SJSA1 (cell line): ENCODE measurements at places on chromosomes 1 and 21.

- peak; percentile 77 for DNase-seq
Measured at GRCh38 chr1:171841050-171841910, at the start of gene DNM3. DNM3 (plus strand) TSS chr1:171841498; CDS start chr1:171841657, 159 bp downstream.

- no peak for DNase-seq
Measured at GRCh38 chr21:39503123-39503762, 51.5 kb downstream of the SH3BGR start.

DNA sequence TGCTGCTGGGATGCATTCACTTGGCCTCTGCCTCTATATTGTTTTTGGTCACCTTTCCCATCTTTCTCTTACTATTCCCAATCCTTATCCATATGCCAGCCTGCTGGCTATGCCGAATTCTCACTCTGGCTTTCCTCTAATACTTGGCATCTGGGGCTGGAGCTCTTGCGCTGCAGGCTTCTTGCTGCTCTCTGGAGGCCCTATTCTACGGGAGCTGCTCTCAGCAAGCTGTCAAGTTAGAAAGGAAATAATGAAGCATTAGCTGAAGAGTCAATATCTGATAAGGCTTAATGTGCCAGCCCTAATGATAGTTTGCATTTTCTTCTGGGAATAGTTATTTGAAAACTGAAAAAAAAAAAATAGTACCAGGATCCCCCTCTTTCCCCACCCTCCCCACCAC is 125.3 kb upstream of the CYYR1 start:
- no peak for DNase-seq

GRCh38 chr1:57423656-57424211 is at the start of gene DAB1:
DAB1 (minus strand) TSS chr1:57424060; CDS start chr1:57291030, 133,030 bp downstream.
- DNase-seq = peak; percentile 11

GRCh38 chr1:36602184-36602583 is 119.5 kb upstream of the CSF3R start:
- no peak for DNase-seq

- no peak for DNase-seq
Measured at GRCh38 chr21:29193901-29194300, 63.5 kb downstream of the MAP3K7CL start.

- DNase-seq = no peak
Measured at GRCh38 chr21:42127164-42128150, 56.3 kb downstream of the UMODL1 start.

DNA sequence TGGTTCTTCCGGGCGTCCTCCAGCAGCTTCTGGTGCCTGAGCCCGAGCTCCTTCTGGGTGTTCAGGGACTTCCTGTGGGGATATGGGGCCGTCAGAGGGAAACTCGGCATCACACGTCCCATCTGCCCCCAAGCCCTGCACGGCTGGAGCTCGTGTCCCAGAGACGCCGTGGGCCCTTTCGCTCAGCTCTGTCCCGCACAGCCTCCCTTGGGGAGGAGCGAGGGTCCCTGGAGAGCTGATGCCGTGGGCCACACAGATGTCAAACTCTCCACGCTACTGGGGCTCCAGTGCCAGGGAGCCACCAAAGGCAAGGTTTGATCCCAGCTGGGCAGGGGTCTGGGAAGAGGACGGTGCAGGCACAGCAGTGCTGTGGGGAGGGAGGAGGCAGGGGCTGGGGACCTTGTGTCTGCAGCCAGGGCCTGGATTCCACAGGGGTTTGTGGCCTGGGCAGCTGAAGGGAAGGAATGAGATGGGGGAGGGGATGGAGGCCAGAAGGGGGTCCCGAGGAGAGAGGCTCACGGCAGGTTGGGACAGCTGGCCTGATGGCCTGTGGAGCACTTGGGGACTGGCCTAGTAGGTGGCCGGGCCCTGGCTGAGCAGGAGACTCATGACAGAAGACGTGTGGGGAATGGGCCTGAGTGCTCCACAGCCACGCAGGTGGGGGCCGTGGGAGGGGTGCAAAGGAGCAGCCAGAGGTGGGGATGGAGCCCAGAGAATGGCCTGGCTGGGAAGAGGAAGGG is 30.4 kb downstream of the CFAP74 start:
- DNase-seq = no peak

GRCh38 chr1:47809301-47810084 is 187.7 kb downstream of the TRABD2B start:
- peak; percentile 96 for DNase-seq

- DNase-seq = no peak
Measured at GRCh38 chr1:234983564-234984238, 144.9 kb downstream of the TOMM20 start.

- DNase-seq = peak; percentile 80
Measured at GRCh38 chr1:172246521-172247390, 173.7 kb upstream of the C1orf105 start.

DNA sequence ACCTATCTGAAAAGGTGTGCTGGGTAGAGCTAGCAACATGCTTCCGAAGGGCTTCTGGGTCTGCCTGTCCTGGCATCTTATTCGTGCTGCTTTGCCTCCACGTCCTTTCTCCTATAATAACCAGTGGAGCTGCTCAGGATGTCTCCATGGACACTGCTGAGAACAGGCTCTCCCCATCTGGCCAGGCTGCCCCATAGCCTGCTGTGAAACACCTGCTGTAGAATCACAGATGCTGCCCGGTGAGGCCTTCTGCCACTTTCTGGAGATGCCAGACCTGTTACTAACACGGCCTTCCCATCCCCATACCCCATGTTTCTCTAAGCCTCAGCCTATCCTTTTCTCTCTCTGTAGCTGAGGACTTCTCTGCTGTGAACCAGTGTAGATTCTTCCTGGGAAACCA is 120.5 kb downstream of the IER5 start:
- DNase-seq = no peak

DNA sequence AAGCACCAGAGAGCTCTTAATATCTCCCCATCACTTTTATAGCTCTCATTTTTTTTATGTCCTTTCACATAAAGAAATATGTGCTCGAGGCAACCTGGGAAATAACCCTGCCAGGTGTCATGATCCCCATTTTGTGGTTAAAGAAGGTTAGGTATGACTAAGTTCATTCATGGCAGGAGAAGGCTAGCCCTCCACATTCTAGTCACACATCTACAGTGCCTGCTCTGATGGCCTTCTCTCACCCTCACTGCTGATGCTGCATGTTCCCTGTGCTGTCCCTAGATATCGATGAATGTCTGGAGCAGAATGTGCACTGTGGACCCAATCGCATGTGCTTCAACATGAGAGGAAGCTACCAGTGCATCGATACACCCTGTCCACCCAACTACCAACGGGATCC is 187.5 kb downstream of the TPR start:
- no peak for DNase-seq

GRCh38 chr1:157233131-157233530 is 94.9 kb upstream of the ETV3 start:
- no peak for DNase-seq

- DNase-seq = no peak
Measured at GRCh38 chr1:43653893-43654292, 3.9 kb downstream of the KDM4A start.

- DNase-seq = no peak
Measured at GRCh38 chr21:35408401-35408800, 359.3 kb upstream of the RUNX1 start.

DNA sequence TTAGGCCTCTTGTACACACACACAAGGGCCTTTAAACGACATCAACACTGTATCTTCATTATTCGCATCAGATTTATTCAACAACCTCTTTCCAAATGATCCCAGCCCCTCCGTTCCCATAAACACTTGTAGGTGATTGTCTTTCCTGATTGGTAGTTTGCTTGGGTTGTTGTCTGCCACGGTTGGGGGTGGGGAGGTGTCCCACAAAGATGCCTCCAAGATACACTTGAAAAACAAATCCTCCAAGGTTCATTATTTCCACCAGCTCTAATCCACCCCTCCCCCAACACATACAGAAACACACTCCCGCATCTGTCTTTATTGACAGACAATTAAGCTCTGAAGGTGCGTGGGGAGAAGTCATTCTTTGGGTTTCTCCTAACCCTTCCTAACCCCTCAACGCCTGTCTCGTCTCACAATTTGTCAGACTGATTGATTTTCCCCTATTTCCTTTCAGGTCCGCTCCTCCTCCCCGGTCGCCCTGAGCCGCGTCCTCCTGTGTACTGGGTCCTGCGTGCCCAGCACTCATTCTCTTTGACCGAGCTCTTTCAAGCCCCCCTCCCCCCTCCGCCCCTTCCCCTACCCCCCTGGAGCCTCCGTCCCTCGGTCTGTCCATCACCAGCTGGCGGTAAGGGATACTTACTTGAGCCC is 1.4 kb downstream of the WDR26 start:
- no peak for DNase-seq

DNA sequence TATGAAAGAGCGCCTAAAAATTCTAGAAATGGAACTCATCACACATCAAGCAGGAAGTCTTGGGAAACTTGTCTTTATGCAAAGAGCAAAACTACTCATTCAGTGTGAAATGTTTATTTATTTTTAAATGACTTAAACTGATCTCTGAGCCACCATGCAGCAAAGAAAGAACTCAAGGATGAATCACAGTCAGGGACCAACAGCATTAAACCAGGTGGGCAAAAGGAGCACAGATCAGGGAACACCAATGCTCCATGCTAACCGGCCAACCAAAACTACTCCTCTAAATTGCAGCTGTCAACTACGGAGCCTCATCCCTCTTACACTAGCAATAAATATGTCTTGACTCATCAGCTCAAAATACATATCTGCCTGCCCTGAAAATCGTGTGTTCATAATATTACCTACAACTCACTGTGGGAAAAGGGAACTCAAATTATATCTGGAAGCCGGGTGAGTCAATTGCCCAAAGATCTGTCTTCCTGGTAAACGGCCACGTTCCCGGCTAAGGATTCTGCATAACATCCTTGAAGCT is 129.2 kb downstream of the PTPN14 start:
- peak; percentile 64 for DNase-seq

DNA sequence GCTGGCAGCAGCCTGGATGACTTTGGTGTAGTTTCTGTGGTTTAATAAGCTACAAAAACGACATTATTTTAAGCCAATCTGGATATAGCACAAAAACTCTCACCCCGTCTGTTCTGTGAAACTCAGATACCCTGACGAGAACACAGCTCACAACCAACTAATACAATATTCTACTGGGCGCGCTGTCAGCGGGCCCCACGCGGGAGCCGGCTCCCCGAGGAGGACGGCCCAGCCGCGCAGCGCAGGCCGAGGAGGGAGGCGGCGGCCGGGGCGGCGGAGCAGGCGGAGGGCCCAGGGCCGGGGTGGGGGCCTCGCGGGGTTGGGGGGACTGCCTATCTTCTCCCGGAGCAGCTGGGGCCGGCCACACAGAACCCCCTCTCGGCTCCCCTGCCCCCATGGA is 87.2 kb upstream of the POU3F1 start:
- DNase-seq = no peak

DNA sequence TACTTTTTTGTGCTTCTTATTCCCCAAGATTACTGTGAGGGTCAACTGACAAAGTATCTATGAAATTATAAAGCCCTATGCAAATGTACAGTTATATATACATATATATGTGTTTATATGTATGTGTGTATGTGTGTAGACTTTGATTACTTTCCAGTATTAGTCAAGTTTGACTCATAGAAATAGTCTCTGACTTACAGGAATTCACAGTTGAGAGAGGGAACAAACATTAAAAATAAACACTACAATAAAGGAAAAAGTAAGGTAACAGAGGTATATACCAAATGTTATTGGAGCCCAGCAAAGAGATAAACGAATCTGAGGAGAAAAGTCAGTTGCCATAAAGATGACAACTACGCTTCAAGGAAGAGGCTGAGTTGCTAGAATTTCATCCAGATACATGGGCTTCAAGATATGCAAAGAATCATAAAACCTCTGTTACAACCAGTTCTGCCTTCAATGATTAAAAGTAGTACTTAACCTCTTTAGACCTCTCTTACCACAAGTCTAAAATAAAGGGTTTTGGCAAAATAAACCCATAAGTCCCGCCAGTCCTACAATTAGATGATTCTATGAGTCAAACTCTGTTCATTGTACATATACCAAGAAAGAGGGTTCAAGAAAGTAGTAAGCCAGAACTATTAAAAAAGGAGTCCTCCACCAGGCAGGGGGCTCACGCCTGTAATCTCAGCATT is 7.2 kb downstream of the IFT25 start:
- DNase-seq = no peak

DNA sequence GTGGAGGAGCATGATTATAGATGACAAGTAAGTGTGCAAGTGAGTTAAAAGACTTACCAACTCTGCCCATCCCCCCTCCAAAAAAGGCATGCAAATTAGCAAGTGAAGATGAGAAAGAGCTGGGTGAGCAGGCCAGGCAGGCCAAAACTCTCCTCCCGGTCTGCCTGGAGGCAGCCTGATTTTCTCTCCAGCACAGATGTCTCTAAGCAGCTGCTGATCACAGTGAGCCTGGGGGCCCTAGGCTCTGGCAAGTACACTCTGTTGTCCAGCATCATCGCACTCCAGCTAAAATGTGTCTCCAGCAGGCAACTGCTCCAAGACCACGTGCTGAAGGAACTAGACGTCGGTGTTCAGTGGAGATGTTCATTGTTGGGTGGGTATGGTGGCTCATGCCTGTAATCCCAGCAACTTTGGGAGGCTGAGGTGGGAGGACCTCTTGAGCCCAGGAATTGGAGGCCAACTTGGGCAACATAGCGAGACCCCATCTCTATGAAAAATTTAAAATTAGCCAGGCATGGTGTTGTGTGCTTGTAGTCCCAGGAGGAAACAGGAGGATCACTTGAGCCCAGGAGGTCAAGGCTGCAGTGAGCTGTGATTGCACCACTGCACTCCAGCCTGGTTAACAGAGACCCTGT is 56.7 kb upstream of the PUM1 start:
- no peak for DNase-seq

GRCh38 chr1:2429780-2430591 is 17.6 kb upstream of the PEX10 start:
- no peak for DNase-seq

DNA sequence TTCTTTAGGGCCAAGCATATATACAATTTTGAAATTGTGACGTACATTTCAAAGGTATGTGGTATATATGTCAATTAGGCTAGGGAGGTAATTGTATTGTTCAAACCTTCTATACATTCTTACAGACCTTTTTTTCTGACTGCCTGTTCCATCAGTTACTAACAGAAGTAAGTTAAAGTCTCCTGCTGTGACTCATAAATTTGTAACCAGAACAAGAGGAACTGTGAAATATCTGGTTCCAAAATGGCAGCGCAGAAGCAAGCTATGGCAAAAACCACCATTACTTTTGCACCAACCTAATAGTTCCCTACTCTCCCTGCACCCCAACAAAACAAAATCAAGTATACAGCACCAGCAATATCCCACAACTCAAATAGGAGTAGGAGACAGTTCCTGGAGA is 93.6 kb downstream of the ENAH start:
- no peak for DNase-seq

- no peak for DNase-seq
Measured at GRCh38 chr1:235057385-235058306, 71.0 kb downstream of the TOMM20 start.

DNA sequence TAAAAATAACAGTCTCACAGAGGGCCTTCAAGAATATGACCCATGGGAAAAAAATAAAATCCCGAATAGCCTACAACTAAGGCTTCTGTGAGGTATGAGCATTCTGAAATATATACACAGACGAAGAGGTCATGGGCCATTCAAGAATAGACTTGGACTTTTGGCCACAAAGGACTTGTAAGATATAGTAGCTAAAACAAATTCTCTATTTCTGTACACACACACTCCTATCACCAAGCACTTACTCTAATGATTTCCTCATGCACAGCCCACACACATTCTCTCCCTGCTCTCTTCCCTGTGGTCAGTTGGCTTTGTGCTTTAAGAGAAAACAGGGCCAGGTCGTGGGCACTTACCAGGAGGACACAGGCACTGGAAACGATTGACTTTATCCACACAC is 69.7 kb upstream of the ADAM30 start:
- peak; percentile 64 for DNase-seq
